ENCODE measurements at places on chromosomes 4 and X.

DNA sequence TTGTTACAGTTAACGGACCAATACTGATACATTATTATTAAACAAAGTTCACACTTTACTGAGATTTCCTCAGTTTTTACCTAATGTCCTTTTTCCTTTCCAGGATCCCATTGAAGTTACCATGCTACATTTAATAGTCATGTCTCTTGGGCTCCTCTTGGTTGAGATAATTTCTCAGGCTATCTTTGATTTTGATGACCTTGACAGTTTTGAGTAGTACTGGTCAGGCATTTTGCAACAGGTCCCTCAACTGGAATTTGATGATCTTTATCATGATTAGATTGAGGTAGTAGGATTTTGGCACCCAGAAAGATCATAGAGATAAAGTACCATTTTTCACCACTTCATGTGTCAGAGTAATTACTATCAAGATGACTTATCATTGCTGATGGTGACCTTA lies 53.8 kb downstream of the NDNF start:
- H3K4me1 ChIP-seq = no peaks in the 10 kb centered on the region
- no peaks in the 10 kb centered on the region for H3K27me3 ChIP-seq
- no peak for DNase-seq
- no peak overlapping the region for H3K27ac ChIP-seq
- H3K36me3 ChIP-seq = no peaks in the 10 kb centered on the region

GRCh38 chr4:78092850-78093249 lies 35.7 kb downstream of the FRAS1 start:
- no peaks in the 10 kb centered on the region for H3K4me1 ChIP-seq
- no peak overlapping the region for H3K27ac ChIP-seq
- H3K36me3 ChIP-seq = peaks cover 3% of the 10 kb centered on the region
- no peak for DNase-seq

DNA sequence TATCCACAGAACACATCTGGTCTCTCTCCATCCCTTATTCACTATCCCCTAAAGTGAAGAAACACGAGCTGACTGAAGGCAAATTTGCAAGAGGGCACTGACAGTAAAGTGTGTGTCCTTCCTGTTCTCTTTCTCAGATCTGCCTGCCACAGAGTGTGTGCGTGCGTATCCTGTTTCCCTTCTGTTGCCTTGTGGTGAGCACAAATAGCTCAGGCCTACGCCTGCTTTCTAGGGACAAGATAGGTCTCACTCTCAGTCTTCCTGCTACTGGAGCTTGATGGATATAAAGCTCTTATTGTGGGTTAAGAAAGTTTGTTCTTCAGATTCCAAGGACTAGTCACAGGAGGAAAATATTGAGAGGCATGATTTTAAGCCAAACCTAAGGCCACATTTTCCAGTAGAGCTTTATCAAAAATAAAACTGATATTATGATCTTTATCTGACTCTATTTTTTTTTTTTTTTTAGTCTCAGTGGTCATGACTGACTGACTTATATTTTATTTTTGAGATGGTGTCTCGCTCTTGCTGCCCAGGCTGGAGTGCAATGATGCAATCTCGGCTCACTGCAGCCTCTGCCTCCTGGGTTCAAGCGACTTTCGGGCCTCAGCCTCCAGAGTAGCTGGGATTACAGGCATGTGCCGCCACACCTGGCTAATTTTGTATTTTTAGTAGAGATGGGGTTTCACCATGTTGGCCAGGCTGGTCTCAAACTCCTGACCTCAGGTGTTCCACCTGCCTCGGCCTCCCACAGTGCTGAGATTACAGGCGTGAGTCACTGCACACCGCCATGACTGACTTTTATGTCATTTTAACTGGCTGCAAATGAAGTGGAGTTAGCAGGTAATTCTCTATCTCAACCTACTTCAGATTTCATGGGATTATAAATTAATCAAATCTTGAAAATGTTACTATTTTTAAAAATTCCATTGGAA lies 140.3 kb upstream of the SH3RF1 start:
- no peaks in the 10 kb centered on the region for H3K4me1 ChIP-seq
- no peaks in the 10 kb centered on the region for H3K36me3 ChIP-seq
- peak; percentile 14 for DNase-seq
- H3K4me3 ChIP-seq = no peak overlapping the region

DNA sequence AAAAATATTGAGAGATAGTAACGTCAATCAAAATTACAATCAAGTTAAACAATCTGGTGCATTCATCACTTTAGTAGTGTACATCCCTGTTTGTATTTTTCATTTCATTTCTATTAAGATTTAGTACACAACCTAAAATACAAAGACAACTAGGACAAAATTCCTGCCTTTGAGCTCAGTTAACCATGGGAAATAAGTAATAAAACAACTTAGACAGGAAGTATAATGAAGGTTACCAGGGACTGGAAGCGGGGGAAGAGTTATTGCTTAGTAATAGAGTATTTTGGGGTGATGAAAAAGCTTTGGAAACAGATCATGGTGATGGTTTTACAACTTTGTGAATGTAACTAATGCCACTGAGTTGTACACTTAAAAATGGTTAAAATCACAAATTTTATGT lies 25.6 kb upstream of the ATXN3L start:
- no peak for DNase-seq
- no peaks in the 10 kb centered on the region for H3K36me3 ChIP-seq
- no peaks in the 10 kb centered on the region for H3K4me1 ChIP-seq

- no peaks in the 10 kb centered on the region for H3K36me3 ChIP-seq
- H3K4me3 ChIP-seq = no peak overlapping the region
- H3K27ac ChIP-seq = no peak overlapping the region
- H3K27me3 ChIP-seq = no peaks in the 10 kb centered on the region
These were observed 280.6 kb upstream of the ZFP42 start for GRCh38 chr4:187714957-187715356.

DNA sequence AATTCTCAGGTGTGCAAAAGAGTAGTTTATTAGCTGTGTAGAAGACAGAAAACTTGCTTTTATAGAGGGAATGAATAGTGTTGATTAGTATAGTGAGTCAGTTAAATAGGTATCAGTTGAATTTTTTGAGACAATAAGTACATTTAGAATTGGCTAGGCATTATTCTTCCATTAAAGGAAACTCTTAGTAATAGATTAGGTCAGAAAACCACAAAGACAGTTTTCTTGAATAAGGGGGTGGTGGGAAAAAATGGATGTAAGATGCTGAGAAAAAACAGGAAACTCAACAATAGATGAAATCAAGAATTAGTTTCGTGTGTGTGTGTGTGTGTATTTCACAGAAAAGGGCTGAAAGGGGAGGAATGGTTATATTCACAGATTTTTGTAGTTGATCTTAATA lies 16.8 kb downstream of the CD38 start:
- peaks cover 8% of the 10 kb centered on the region for H3K27me3 ChIP-seq

GRCh38 chr4:48968814-48969213 lies 17.3 kb upstream of the CWH43 start:
- H3K4me1 ChIP-seq = no peaks in the 10 kb centered on the region
- no peak overlapping the region for H3K27ac ChIP-seq
- H3K27me3 ChIP-seq = no peaks in the 10 kb centered on the region
- DNase-seq = no peak

DNA sequence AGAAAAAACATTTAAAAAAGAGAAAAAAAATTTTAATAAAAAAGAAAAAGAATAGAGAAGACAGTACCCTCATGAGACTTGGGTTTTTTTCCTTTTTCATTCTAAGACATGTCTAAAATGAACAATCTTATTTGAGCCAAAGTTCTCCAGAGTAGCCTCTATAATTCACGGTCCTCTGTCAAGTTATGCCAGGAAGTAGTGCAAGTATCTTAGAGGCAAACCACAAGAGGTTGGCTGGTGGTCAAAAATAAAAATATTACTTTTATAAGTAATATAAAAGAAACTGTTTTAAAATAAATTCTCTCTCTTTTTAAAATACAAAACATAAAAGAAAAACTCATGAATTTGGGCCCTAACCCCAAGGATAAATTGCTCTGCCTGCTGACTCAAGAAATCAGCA lies 26.5 kb downstream of the HNRNPDL start:
- no peaks in the 10 kb centered on the region for H3K27me3 ChIP-seq
- H3K36me3 ChIP-seq = no peaks in the 10 kb centered on the region
- DNase-seq = no peak
- H3K4me1 ChIP-seq = no peaks in the 10 kb centered on the region
- H3K4me3 ChIP-seq = no peak overlapping the region

GRCh38 chr4:37685823-37686372 lies 278 bp downstream of the RELL1 start:
- no peaks in the 10 kb centered on the region for H3K36me3 ChIP-seq
- H3K4me1 ChIP-seq = peaks cover 21% of the 10 kb centered on the region
- peak; percentile 56 for DNase-seq

DNA sequence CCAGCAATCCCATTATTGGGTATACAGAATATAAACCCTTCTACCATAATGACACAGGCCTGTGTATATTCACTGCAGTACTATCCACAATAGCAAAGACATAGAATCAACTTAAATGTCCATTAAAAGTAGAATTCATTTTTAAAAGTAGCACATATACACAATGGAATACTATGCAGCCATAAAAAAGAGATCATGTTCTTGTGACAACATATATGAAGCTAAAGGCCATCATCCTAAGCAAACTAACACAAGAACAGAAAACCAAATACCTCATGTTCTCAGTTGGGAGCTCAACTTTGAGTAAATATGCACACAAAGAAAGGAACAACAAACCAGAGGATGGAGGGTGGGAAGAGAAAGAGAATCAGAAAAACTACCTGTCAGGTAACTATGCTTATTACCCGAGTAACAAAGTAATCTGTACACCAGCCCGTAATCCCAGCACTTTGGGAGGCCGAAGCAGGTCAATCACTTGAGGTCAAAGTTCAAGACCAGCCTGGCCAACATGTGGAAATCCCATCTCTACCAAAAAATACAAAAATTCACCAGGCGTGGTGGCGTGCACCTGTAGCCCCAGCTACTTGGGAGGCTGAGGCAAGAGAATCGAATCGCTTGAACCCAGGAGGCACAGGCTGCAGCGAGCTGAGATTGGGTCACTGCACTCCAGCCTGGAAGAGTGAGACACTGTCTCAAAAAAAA lies 22.8 kb downstream of the DHX15 start:
- no peak overlapping the region for H3K4me3 ChIP-seq
- H3K27ac ChIP-seq = no peak overlapping the region
- DNase-seq = no peak
- peaks cover 17% of the 10 kb centered on the region for H3K36me3 ChIP-seq

DNA sequence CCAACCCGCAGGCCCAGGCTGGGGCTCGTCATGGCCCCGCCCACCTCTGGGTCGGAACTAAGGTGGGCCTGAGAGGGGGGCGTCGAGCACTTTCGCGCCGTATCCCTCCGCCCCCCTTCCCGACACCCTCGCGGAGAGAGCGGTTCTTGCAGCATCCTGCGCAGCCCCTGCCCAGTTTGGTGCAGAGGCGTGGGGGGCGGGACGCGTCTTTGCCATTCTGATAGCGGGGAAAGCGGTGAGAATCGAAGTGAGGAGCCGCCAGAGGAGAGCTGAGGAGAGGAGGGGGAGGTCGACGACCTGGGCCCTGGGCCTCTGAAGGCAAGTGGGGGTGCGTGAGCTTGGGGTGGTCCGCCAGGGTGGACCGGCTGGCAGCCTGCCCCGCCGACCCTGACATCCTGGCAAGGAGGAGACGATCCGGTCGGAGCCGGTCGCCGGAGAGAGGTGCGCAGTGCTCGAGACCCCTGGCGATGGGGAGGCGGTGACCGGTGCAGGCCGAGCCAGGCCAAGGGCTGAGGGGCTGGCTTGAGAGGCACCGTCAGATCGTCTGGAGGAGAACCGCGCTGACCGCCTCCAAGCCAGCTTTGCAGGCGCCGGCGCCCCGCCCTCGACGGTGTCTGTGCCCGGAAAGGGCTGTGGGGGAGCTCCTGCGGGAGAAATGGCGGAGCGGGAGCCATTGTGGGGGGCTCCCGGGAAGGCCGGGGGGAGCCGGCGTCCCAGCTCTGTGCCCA lies 25.5 kb downstream of the GPRASP3 start:
- peaks cover 2% of the 10 kb centered on the region for H3K36me3 ChIP-seq
- H3K4me3 ChIP-seq = peak overlapping the region; percentile 58
- H3K27ac ChIP-seq = peak overlapping the region; percentile 22
- H3K4me1 ChIP-seq = no peaks in the 10 kb centered on the region

DNA sequence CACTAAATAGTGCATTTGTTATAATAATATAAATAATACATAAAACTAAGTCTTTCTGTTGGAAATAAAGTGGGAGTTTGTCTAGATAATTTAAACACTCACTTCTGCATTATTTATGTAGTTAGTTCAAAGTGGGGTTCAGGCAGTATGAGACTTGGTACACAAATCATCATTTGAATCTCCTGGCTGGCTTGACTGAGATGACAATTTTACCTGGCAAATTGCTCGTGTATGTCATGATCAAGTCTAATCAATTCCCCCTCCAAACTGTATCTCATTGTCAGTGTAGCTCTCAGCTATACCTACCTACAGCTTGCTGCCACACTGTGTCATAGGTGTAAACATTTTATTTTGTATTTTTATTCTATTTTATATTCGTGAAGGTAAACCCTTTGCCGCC lies 563.4 kb upstream of the TENM3 start:
- DNase-seq = no peak
- no peaks in the 10 kb centered on the region for H3K27me3 ChIP-seq
- H3K36me3 ChIP-seq = no peaks in the 10 kb centered on the region
- H3K4me1 ChIP-seq = no peaks in the 10 kb centered on the region

- H3K4me3 ChIP-seq = no peak overlapping the region
- H3K27ac ChIP-seq = no peak overlapping the region
- DNase-seq = no peak
- no peaks in the 10 kb centered on the region for H3K27me3 ChIP-seq
- no peaks in the 10 kb centered on the region for H3K36me3 ChIP-seq
These were observed 202.9 kb downstream of the CHIC1 start for GRCh38 chrX:73765776-73766430.

GRCh38 chrX:16628946-16629595 lies 20.9 kb upstream of the S100G start:
- H3K4me3 ChIP-seq = no peak overlapping the region
- DNase-seq = no peak
- H3K36me3 ChIP-seq = no peaks in the 10 kb centered on the region
- H3K27me3 ChIP-seq = peaks cover 4% of the 10 kb centered on the region

DNA sequence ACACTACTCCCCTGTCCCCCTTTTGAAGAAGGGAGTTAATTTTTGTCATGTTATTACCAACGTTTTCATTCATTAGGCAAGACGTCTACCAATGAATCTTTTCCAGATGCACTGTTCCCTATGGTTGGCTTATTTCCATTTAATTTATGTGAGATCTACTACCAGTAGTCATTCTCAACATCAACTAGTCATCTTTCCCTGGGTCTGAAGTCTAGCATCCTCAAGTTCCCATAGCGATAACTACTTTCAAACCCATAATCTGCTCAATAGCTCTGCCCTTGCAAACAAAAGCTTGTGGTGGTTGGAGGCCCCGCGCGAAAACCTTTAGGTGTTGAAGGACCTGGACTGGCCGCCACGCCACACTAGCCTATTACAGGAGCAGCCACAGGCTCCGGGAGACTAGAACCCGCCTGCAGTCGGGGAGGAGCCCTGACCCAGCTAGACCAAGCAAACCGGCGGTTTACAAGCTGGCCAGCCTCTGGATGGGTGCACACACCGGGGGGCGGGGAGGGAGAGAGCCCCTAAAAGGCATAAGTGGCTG lies 746 bp downstream of the PPAT start:
- H3K36me3 ChIP-seq = no peaks in the 10 kb centered on the region
- H3K4me1 ChIP-seq = no peaks in the 10 kb centered on the region
- H3K27ac ChIP-seq = peak overlapping the region; percentile 99
- H3K4me3 ChIP-seq = peak overlapping the region; percentile 48
- DNase-seq = peak; percentile 71

- H3K27me3 ChIP-seq = no peaks in the 10 kb centered on the region
- H3K36me3 ChIP-seq = no peaks in the 10 kb centered on the region
- no peak overlapping the region for H3K27ac ChIP-seq
- DNase-seq = no peak
These were observed 51.9 kb downstream of the GSPT2 start for GRCh38 chrX:51795136-51795535.

GRCh38 chrX:79452881-79453280 lies 85.7 kb upstream of the ITM2A start:
- no peaks in the 10 kb centered on the region for H3K27me3 ChIP-seq
- H3K4me3 ChIP-seq = no peak overlapping the region
- H3K36me3 ChIP-seq = no peaks in the 10 kb centered on the region
- no peaks in the 10 kb centered on the region for H3K4me1 ChIP-seq
- peak; percentile 58 for DNase-seq
- no peak overlapping the region for H3K27ac ChIP-seq
